ENCODE measurements at places on chromosomes 2 and 18.

DNA sequence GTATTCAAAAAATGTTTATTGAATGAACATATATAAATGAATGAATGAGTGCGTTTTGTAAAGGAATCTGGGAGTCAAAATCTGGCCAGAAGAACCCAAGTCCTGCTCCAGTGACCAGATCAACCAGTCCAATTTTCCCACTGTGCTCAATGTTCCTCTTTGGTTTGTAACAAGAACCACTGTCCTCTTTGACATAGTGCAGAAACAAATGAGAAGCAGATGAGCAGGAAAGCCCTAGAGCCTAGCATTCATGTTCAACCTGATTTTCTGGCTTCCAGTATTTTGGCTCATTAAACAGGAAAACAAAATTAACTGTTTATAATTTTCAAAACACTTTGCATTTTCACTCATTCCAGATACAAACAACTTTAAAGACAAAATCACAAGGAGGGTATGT is 23.2 kb downstream of the FAM124B start:
- DNase-seq: no peak

- DNase-seq: no peak
Measured at GRCh38 chr2:218238887-218239286, 21.9 kb downstream of the ARPC2 start.

- DNase-seq: no peak
Measured at GRCh38 chr2:236365258-236366048, 101.2 kb upstream of the ASB18 start.

- DNase-seq: no peak
Measured at GRCh38 chr2:108061439-108062042, 75.2 kb downstream of the SLC5A7 start.

DNA sequence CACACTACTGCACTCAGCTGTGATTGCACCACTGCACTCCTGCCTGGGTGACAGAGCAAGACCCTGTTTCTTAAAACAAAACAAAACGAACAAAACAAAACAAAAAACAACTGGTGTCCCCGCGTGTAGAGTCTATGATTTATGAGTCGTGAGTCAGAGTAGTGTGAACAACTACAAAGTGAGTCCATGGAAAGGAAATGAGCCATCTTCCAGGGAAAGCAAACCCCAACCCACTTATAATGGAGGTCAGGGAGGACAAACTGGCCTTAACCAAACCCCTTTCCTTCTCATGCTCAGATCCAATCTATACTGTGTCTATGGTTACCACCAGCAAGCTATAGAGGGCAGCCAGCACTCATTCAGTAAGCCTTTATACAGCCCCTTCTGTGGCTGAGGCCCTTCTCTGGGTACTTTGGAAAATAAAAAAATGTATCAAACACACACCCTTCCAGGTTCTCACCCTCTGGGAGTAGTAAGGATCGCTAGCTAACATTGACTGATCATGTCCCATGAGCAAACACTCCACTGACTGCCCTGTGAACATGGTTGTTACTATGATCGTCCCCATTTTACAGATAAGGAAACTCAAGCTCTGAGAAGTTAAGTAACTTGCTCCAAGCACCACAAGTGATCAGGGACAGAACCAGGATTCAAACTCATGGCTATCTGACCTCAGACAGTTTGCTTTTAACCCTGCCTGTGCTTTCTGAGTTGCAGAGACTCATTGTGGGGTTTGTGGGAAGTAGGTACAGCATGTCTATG is 24.7 kb upstream of the COLEC12 start:
- peak; percentile 67 for DNase-seq

DNA sequence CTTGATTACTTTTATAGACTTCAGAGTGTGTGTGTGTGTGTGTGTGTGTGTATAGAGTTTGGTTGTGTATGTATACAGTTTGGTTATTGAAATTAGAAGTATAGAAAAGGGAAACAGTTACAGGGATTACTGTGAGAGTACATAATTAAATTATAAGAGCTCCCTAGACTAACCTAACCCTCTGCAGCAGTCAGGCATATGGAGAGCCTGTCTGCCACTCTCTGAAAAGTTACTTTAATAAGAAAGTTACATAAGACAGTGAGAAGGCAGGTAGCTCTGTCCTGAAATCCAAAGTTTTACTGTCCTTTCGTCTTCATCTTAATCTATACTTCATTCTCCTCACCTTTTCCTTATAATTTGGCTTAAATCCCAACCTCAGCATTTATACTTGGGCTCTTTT is 71.5 kb upstream of the EPB41L5 start:
- DNase-seq: no peak

DNA sequence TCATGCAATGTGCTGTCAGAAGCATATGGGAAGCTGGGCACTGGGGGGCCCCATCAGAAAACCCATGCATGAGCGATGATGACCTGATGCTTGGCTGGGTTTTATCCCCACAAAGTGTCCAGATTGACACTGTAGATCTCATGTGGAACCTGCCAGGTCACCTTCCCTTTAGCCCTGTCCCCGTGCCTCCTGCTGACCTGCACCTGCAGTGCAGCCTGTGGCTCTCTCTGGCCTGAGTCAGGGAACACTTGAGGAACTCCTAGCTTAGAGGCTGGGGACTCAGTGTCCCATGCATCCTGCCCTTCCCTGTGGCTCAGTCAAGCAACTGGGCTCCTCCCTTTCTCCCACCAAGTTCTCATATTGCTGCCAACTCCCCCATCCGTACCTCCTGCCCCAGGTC is 57.7 kb downstream of the PDCL3 start:
- DNase-seq: no peak

DNA sequence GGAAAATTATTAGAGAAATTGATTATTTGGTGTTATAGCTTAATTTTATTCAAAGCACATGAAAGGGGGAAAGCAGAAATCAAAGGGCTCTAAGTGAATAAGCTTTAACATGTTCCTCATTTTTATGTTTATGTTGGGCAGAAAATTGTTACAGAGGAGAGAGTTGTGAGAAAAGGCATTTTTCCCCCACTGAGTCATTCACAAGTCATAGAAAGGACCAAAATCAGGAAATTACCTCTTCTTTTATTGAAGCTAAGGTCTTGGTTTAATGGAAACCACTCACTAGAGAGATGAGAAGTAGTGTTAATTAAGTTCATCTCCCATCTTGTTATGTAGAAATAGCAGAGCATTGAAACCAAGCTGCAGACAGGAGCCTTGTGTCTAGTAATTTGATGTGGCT is 175.3 kb upstream of the THUMPD2 start:
- DNase-seq: peak; percentile 50

DNA sequence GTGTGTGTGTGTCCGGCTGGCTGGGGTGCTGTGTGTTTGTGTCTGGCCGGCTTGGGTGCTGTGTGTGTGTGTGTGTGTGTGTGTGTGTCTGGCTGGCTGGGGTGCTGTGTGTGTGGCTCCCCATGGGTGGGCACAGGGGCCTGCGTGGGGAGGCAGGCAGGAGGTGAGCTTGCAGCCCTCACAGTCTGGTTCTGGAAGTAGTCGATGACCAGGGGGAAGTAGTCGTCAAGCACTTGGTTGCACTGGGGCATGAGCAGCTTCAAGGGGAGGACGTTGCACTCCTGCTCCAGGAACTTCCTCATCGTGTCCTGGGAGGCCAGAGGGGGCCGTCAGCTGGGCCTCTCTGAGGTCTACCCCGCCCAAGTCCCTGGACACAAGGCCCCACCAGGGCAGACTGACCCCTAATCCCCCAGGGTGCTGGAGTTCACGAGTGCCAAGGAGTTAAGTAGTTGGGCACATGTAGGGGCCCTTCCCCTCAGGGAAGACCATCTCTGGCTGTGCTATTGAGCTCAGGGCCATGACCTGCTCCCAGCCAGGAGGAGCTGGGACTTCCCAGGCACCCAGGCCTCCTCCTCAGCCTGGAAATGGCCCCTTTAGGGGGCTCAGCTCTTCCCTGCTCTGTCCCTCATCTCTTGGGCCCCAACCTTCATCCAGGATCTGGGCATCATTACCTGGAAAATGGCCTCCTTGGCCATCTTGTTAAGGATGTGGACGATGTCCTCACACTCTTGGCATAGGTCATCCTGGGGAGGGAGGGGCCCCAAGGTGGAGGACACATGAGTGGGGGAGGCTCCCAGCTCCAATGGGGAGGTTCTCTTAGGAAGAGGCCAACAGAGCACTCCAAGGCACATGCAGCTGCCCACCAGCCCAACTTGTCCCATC is 1.3 kb downstream of the SFTPB start:
- no peak for DNase-seq

DNA sequence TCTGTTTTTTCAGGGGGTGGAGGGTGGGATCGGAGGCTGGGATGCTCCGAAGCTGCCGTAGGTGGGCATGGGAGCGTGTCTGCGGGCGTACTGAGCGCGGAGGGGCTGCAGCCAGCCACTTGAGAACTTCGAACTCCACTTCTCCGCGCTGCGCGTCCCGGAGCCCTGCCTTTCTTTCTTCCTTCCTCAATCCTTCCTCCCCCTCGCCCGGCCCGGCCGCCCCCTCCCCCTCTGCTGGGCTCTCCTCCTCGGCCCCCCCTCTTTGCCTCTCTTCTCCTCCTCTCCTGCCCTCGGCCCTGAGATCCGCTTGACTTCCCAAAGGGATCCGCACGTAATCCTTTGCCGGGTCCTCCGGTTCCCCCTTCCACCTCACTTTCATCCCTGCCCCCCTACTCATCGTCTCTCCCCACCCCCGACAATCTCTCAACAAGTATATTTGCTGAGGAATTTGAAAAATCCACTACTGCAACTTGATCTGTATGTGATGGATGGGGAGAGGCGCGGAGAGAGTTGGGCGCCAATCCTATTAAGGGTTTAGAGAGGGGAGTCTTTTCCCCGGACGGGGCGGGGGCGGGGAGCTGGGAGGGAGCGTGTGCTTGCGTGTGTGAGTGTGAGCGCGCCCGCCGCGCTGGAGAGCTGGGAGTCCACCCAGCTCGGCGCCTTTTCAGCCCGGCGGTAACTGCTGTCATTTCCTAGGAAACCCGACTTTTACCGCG is 1.1 kb downstream of the GLI2 start:
- DNase-seq: peak; percentile 90

DNA sequence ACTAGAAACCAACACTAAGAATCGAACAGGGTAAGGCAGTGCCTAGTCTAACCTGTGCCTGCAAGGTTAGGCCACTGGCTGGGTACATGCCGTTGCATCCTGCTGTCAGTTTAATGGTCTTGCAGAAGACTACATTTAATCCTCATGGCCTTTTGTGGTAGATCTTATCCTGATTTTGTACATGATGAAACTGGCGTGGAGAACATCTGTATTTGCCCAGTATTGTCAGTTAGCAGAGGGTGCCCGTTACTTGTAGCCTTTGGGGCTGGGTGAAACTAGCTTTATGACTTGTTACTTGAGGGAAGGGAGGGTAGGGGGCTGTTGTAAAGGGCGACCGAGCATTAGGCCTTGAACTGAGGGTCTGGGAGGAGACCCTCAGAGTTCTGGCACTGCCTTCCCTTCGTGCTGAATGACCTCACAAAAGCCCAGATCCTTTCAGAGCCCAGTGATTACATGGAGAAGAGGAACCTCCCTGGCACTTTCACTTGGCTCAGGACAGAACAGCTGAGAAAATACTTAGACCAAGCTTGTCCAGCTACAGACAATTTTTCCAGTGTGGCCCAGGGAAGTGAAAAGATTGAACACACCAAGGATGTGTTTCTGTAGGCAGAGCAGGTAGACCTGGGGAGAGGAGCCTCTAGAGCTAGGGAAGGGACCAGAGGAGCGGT is 19.5 kb downstream of the SLC20A1 start:
- no peak for DNase-seq

DNA sequence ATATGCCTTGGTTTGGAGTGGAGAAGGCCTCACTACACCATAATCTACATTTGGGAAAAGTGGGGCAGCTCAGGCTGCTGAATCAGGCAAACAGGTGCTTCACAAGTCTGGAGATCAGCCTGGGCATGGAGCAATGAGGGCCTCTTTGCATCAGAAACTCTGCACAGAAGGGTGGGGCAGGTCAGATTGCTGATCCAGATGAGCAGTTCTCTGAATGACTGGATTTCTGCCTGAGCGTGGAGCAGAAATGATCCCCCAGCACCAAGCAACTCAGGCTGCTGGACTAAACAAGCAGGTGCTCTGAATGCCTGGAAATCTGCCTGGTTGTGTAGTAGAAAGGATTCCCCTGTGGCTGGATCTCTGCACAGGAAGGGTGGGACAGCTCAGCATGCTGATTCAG is 605.3 kb upstream of the ZNF804A start:
- DNase-seq: no peak

DNA sequence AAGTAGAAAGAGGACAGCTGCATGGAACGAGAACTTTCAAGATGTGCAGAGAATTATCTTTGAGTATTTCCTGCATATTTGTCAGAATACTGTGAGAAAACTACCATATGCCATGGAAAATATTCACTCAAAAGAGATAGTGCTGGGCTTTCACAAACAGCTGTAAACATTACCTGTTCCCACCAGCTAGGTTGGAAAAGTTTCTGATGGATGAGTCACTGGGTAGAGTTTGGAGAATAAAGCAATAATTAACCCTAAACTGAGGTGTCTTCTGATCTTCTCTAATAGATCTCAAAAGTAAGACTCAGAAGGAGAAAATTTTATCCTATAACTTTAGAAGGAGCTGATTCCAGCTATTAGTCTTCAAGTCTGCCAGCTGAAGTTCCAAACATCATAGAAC is 3.9 kb upstream of the FSIP2 start:
- no peak for DNase-seq

- no peak for DNase-seq
Measured at GRCh38 chr2:27261926-27262298, 935 bp downstream of the SLC30A3 start.

GRCh38 chr2:66814916-66815315 is 380.0 kb downstream of the MEIS1 start:
- no peak for DNase-seq

GRCh38 chr2:181944914-181945291 is 40.8 kb upstream of the PPP1R1C start:
- DNase-seq: no peak

DNA sequence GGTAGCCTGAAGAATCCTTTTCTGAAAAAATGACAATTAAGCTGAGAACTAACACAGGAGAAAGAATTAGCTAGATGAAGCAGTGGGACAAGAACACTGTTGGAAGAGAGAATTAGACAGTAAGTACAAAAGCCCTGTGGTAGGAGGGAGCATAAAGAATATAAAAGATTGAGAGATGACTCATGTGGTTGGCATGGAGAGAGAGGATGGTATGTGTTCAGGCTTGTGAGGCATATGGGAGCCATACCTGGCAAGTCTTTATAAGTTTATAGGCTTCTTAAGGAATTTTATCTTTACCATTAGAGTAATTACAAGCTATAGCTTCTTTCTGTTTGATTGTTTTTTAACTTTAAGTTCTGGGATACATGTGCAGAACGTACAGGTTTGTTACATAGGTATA is 325.0 kb downstream of the ARL6IP6 start:
- no peak for DNase-seq

All from AG10803 (cell line).